ENCODE measurements at places on chromosomes 12 and 14.

GRCh38 chr12:50581226-50582184 is 76.7 kb downstream of the DIP2B start:
- peak overlapping the region; percentile 13 for H3K27ac ChIP-seq
- no peak overlapping the region for H3K4me3 ChIP-seq
- no peak for DNase-seq
- H3K27me3 ChIP-seq: no peaks in the 10 kb centered on the region

GRCh38 chr12:132614861-132615578 is 3.6 kb upstream of the P2RX2 start:
- no peak overlapping the region for H3K27ac ChIP-seq
- H3K36me3 ChIP-seq: no peaks in the 10 kb centered on the region
- H3K27me3 ChIP-seq: peaks cover 60% of the 10 kb centered on the region

DNA sequence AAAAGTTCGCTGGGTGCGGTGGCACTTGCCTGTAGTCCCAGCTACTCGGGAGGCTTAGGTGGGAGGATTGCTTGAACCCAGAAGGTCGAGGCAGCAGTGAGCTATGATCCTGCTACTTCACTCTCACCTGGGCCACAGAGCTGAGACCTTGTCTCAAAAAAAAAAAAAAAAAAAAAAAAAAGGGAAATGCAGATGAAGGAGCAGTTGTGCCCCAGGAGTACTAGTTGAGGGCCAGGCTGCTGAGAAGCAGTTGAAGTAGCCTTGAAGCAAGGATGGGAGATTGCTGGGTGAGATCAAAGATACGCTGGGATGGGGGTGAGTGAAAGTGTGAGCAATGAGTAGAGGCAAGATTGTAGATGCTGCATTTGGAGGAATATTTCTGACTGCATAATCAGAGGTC is 93.4 kb upstream of the DNM1L start:
- H3K4me1 ChIP-seq: no peaks in the 10 kb centered on the region
- no peak overlapping the region for H3K4me3 ChIP-seq
- H3K27me3 ChIP-seq: no peaks in the 10 kb centered on the region
- DNase-seq: no peak

DNA sequence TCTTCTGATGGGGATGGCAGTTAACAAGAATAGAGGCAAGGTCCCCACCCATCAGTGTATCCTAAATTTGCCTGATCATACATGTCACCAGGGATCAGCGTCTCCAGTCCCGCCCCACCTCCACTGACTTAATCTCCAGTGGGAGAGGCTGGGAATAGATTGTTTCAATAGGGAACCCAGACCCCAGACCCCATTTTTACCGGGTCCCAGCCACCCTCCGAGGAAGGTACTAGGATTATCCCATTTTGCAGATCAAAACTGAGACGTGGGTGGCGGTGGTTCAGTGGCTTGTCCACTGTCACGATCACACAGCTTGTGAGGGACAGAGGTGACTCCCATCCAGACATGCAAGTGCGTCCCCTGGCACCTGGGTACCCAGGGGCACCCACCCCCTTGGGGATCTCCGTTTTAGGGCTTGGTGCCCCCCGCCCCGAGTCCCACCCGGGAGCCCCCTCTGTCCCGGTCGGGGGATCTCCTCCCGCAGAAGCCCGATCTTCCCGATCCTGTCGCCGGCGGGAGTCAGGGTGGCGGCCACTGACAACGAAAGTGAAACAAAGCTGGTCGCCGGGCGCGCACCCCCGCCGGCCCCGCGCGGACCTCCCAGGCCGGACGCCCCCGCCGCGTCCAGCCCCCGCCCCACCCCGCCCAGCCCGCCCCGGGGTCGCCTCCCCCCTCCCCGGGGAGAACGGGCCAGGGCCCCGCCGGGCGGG is 523 bp downstream of the WSB2 start:
- peak; percentile 14 for DNase-seq
- H3K27ac ChIP-seq: peak overlapping the region; percentile 57
- no peaks in the 10 kb centered on the region for H3K27me3 ChIP-seq
- peak overlapping the region; percentile 77 for H3K4me3 ChIP-seq
- H3K4me1 ChIP-seq: peaks cover 36% of the 10 kb centered on the region
- peaks cover 30% of the 10 kb centered on the region for H3K36me3 ChIP-seq

Data from effector memory CD8-positive, alpha-beta T cell (primary cell).